ENCODE measurements at places on chromosomes 13 and 19.
A peak's percentile ranks its signal among the peaks of the same experiment; 100 is the strongest.

DNA sequence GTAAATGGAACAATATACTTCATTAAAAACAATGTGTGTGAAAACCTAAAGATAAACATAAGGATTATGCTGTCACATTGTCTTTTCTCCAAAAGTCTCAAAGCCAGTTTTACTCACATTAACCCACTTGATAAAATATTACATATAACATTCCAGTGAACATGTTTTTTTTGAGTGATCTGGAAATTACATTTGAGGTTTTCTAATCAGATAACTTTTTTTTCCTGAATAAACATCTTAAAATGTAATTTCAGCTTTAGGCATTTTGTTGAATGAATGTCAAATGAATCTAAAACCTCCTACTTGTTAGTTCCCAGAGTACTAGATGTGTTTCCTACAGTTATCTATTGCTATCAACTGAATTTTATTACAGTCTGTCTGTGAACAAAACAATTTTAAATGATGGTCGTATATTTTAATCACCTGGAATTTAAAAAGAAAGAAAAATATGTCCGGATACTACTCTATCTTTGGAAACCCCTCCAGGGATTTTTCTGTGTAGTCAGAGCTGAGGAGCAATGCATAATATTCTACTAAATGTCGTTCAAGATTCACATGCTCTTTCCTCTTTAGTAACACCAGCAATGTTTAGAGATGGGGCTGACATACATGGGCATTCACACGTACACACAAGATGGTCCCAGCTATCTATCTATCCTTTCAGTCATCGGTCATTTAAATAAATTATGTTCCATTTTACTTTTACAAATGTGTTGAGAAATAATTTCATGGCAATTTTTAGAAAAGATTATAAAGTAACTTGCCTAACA lies 283.9 kb downstream of the KLF12 start:
- no peak for DNase-seq

DNA sequence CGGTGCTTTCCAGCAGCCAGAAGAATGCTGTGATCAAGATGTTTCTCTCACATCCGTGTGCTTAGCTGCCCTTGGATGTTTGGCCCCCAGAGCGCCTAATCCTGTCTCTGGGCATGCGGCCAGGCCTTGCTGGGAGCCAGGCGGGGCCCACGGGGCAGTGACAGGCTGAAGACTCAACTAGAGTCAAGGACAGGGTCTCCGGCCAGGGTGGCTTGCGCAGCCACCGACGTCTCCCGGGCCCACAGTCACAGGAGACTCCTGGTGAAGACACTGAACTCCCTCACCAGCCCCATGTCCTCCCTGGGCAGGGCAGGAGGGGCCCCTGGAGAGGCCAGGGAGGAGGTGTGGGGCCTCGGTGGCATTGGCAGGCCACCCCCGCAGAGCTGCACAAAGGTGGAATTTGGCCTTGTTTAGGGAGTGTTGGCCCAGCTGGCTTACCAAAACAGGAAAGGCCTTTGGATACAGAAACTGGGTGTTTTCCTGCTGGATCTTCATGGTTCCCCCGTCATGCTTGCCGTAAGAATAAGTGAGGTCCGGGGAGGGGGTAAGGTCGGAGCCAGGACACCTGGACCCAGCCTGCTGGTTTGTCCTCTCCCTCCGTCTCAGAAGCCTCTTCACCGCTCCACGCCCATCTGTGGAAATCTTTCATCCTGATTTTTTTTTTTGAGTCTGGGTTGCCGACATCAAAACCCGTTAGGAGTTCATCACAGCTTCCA lies 10.0 kb upstream of the NDUFS7 start:
- DNase-seq, result no peak

- no peak for DNase-seq
Observed at GRCh38 chr19:7554990-7555864, 19.7 kb downstream of the PNPLA6 start.

DNA sequence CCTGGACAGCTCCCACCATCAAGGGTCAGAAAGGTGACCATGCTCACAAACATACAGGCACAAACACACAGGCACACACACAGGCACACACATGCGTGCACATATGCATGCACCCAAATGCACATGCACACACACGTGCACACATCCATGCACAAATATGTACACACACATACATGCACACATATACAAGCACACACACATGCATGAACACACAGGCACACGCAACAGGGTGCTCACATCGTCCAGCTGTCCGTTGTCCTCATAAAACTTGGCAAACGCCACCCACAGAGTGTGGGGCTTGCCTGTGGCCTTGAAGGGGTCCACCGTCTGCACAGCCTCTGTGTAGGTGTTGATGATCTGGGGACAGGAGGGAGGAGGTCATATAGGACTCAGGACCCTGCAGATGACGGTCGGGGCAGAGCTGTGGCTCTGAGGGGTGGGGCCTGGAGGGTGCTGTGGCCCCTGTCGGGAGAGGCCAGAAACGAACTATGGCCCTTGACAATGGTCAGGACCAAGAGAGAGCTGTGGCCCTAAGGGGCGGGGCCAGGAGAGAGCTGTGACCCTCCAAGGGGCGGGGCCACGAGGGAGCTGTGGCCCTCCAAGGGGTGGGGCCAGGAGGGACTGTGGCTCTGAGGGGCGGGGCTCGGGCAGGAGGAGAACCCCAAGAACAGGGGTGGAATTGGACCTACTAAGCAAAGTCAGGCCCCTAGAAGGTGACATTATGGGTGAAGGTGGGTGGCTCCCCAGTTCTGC lies 6.2 kb downstream of the XAB2 start:
- no peak for DNase-seq

- DNase-seq, result peak; percentile 23
Observed at GRCh38 chr19:5058521-5059212, 89.8 kb downstream of the KDM4B start.

- DNase-seq, result no peak
Observed at GRCh38 chr19:31271306-31271911, 77.8 kb downstream of the TSHZ3 start.

DNA sequence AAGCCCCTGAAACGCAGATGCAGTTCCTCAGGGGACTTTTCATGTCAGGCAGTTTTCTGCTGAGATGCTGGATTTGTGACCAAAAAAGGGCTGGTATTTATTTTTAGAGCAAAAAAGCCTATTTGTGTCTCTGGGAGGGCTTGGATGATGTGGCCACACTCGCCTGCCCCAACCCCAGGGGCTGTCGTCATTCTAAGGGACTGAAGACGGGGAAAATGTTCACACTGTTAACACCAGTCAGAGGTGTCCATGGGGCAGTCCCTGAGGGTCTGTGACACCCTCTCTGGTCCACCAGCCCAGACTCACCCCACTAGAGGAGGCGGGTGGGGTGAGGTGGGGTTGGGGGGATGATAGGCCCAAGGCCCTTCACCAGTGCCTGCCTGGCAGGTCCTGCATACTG lies 15.9 kb upstream of the EPHX3 start:
- DNase-seq, result no peak

GRCh38 chr13:79225487-79226232 lies 180.4 kb downstream of the RBM26 start:
- peak; percentile 91 for DNase-seq

DNA sequence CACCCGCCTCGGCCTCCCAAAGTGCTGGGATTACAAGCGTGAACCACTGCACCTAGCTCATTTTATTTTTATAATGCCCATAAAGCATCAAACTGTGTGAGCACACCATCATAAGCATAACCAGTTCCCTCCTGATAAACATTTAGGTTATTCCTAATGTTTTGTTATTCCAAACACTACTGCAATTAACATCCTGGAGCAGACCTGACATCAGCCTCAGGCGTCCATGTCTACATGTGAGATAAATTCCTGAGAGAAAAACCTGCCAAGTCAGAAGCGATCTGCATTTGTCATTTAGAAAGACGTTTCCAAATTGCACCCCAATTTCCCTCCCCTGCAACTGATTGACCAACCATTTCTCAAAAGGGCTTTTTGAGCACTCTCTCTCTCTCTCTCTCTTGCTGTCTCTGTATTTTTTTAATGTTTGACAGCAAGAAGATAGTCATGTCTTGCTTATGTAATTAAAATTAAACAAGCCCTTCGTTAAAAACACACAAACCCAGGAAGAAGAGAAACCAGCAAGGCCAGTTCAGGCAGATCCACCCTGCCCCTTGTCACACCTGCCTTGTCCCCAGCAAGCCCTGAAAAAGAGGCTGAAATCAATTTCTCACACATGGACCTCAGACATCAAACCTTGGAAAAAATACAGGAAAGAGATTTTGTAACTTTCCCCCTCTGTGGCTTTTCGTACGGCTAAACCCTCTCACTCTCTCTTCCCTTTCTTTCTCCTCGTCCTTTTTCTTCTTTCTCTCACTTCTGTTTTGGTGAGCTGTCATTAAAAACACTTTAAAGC lies 9.9 kb downstream of the LYPD3 start:
- DNase-seq, result peak; percentile 30

GRCh38 chr19:44112802-44113137 lies 429 bp upstream of the ZNF225 start:
- DNase-seq, result no peak

GRCh38 chr13:75308222-75308621 lies 173.7 kb downstream of the TBC1D4 start:
- DNase-seq, result no peak

GRCh38 chr19:49544154-49544553 lies 16.4 kb downstream of the RCN3 start:
- DNase-seq, result no peak

GRCh38 chr13:44822291-44822690 lies 167.0 kb downstream of the NUFIP1 start:
- no peak for DNase-seq

- no peak for DNase-seq
Observed at GRCh38 chr19:45147835-45148676, 12.7 kb downstream of the NKPD1 start.

- DNase-seq, result peak; percentile 93
Observed at GRCh38 chr19:38003438-38004185, 96.6 kb downstream of the SIPA1L3 start.

GRCh38 chr13:111482806-111483620 lies 162.6 kb downstream of the TEX29 start:
- DNase-seq, result no peak

DNA sequence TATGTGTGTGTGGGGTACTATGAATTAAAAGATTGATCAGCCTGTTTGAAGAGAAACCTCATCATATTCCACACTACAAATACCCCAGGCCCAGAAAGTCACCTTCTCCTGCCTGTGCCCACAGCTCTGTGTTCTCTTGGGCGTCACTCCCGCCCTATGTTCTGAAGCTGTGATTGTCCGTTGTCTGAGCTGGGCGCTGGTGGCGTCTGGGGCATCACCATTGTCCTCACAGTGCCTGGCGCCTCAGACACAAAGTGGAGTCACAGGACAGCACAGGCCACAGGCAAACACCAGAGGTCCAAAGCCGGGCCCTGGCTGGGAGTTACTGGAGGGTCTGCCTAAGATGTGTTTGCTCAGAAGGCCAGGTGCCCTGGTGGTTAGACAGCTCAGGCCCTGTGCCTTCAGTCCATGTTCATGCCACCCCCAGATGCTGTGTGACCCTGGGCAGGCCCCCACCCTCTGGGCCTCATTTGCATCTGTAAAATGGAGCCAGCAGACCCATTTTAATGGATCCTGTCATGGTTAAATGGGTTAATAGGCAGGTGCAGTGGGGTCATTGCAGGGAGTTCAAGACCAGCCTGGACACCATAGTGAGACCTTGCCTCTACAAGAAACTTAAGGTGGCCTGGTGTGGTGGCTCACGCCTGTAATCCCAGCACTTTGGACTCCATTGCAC lies 34.5 kb downstream of the DNM2 start:
- no peak for DNase-seq

DNA sequence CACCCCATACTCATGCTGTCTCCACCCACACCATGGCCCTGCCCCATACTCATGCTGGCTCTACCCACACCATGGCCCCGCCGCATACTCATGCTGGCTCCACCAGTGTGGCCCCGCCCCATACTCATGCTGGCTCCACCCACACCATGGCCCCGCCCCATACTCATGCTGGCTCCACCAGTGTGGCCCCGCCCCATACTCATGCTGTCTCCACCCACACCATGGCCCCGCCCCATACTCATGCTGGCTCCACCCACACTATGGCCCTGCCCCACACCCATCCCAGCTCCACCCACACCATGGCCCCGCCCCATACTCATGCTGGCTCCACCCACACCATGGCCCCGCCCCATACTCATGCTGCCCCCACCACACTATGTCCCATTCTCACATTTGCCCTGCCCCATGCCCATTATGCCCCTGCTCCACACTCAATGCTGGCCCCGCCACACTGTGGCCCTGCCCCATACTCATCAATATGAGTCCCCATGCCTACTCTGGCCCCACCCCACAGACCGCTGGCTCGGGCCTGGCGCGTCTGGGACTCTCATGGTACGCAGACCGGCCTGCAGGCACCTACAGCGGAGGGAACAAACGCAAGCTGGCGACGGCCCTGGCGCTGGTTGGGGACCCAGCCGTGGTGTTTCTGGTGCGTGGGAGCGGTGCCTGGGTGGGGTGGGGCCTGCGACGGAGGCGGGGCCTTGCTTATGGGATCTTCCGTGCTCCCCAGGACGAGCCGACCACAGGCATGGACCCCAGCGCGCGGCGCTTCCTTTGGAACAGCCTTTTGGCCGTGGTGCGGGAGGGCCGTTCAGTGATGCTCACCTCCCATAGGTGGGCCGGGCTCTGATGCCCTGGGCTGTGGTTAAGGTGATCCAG lies 3.7 kb upstream of the ARHGAP45 start:
- no peak for DNase-seq

- DNase-seq, result peak; percentile 90
Observed at GRCh38 chr13:89455741-89456140, 1784.6 kb downstream of the SLITRK5 start.

GRCh38 chr19:21474671-21475181 lies 30.7 kb upstream of the ZNF429 start:
- no peak for DNase-seq

DNA sequence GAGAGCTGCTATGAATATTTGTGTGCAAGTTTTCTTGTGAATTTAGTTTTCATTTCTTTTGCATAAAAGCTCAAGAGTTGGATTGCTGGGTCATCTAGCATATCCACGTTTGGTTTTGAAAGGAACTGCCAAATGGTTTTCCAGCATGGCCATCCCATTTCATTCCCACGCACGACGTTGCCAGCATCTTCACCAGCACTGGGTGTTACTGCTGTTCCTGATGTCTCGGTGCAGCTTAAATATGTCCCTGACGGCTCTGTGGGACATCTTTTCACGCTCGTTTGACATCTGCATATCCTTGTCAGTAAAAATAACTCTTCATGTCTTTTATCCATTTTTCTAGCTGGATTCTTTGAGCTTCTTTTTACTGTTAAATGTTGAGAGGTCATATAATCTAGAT lies 123.7 kb downstream of the ATP11A start:
- no peak for DNase-seq

- DNase-seq, result no peak
Observed at GRCh38 chr19:30896554-30896953, 452.7 kb downstream of the TSHZ3 start.

DNA sequence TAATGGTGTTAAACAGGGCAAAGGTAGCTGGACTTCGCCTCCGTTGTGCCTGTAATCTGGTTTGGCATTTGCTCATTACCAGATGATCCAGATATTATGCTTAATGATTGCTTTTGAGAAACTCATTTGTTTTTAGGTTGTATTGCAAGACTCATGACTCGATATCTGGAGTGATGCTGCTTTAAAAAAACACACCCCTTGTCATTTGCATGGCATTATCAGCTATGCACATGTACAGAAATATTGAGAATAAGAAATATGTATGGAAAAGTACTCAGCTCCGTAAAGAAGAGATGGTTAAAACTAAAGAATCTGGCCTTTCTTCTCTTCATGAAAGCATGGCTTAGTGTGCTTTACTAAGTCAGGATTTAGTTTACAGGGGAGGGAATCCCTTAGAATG lies 95.0 kb downstream of the ARHGEF7 start:
- no peak for DNase-seq

GRCh38 chr19:9786342-9786741 lies 17.8 kb upstream of the ZNF846 start:
- DNase-seq, result no peak

All from bronchial epithelial cell (primary cell).